ENCODE measurements at places on chromosomes 4 and X. TPM values are rescaled to one million over a fixed set of nuclear protein-coding genes. Genes with fewer than 3 reads are reported as not detected.

Gene NXF2
- 0.67 TPM for total RNA-seq

Gene ETDA
- not detected for total RNA-seq

- no peak overlapping the region for H3K4me3 ChIP-seq
- peaks cover 3% of the 10 kb centered on the region for H3K27me3 ChIP-seq
- no peak for DNase-seq
- H3K36me3 ChIP-seq: no peaks in the 10 kb centered on the region
- H3K27ac ChIP-seq: peak overlapping the region; percentile 12
These were observed 70.2 kb downstream of the GC start for GRCh38 chr4:71713611-71714203.

DNA sequence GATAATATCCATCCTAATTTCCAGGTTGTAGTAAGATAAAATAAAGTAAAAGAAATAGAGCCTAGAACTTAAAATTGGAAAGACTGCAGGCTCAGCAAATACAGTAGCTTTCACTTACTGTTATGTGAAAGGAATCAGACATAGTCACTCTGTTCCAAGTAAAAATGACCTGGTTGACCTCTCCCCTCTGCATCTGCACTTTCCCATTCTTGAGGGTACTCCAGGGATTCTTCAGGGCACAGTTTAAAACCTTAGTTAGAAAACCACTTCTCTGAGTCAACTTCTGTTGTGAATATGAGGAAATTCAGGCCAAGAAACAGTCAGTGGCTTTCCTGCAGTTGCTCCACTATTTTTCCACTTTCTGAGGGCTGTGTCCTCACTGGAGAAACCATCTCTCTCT lies 42.9 kb downstream of the FRAS1 start:
- no peaks in the 10 kb centered on the region for H3K27me3 ChIP-seq
- H3K36me3 ChIP-seq: peaks cover 13% of the 10 kb centered on the region
- peaks cover 16% of the 10 kb centered on the region for H3K4me1 ChIP-seq
- no peak overlapping the region for H3K4me3 ChIP-seq
- DNase-seq: no peak

Gene USP51
- 6.3 TPM for total RNA-seq

DNA sequence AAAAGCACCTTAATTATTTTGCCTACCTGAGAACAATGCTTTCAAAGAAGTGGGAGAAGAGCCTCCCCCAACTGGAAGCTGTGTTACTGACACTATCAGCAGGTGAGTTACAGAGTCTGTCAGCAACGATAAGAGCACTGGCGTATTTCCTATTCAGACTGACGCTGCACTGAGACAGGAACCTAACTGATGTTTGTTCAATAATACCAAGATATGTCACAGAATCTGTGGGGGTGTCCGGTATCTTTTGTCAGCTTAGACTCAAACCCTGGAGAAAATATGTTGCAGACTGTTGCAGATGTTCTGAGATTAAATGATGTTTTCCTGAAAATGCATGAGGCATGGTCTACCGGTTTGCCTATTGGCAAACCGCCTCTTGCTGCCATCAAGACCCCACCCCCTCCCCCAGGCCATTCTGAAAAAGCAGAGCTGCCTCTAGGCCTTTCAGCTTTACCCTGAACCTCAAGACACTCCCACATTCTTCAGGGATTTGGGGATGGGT lies 115.2 kb upstream of the KIT start:
- H3K27me3 ChIP-seq: peaks cover 9% of the 10 kb centered on the region
- DNase-seq: no peak
- H3K4me3 ChIP-seq: no peak overlapping the region
- H3K36me3 ChIP-seq: no peaks in the 10 kb centered on the region
- no peak overlapping the region for H3K27ac ChIP-seq
- peaks cover 39% of the 10 kb centered on the region for H3K4me1 ChIP-seq

GRCh38 chrX:78375894-78376293 lies 48.5 kb upstream of the CYSLTR1 start:
- no peak overlapping the region for H3K4me3 ChIP-seq
- H3K27me3 ChIP-seq: no peaks in the 10 kb centered on the region
- H3K36me3 ChIP-seq: no peaks in the 10 kb centered on the region
- H3K4me1 ChIP-seq: no peaks in the 10 kb centered on the region

GRCh38 chr4:136935871-136936270 lies 596.4 kb downstream of the PCDH18 start:
- DNase-seq: no peak
- no peaks in the 10 kb centered on the region for H3K27me3 ChIP-seq
- no peaks in the 10 kb centered on the region for H3K4me1 ChIP-seq
- H3K36me3 ChIP-seq: no peaks in the 10 kb centered on the region
- H3K27ac ChIP-seq: no peak overlapping the region
- no peak overlapping the region for H3K4me3 ChIP-seq

- no peak for DNase-seq
- H3K27me3 ChIP-seq: no peaks in the 10 kb centered on the region
- H3K4me3 ChIP-seq: no peak overlapping the region
- no peaks in the 10 kb centered on the region for H3K36me3 ChIP-seq
- no peak overlapping the region for H3K27ac ChIP-seq
These were observed 296.6 kb upstream of the PPARGC1A start for GRCh38 chr4:24186466-24186865.

DNA sequence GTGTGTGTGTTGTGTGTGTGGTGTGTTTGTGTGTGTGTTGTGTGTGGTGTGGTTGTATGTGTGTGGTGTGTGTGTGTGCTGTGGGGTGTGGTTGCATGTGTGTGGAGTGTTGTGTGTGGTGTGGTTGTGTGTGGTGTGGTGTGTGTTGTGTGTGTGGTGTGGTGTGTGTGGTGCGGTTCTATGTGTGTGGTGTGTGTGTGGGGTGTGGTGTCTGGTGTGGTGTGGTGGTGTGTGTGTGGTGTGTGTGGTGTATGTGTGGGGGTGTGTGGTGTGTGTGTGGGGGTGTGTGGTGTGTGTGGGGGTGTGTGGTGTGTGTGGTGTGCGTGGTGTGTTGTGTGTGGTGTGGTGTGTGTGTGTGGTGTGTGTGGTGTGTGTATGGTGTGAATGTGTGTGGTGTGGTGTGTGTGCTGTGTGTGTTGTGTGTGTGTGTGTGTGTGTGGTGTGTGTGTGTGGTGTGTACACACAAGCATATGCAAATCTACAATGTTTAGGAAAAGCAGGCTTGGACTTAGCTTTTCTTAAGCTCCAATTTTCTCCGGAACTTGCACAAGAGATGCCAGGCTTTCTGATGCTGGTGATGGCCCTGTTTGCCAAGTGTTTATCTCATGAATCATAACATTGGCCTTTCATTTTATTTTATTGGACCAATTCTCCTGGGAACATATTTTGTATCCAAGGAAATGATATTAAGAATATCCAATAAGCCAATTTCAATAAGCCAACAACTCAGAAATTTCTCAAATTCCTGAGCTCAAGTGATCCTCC lies 148.7 kb downstream of the SPATA18 start:
- H3K4me3 ChIP-seq: peak overlapping the region; percentile 35
- DNase-seq: no peak
- no peak overlapping the region for H3K27ac ChIP-seq
- H3K27me3 ChIP-seq: peaks cover 7% of the 10 kb centered on the region
- H3K36me3 ChIP-seq: peaks cover 4% of the 10 kb centered on the region

Gene RAB41
- total RNA-seq: not detected

GRCh38 chr4:147975933-147976928 lies 244.3 kb downstream of the ARHGAP10 start:
- H3K4me1 ChIP-seq: peaks cover 21% of the 10 kb centered on the region
- no peaks in the 10 kb centered on the region for H3K36me3 ChIP-seq
- no peak overlapping the region for H3K27ac ChIP-seq
- DNase-seq: no peak
- no peak overlapping the region for H3K4me3 ChIP-seq

DNA sequence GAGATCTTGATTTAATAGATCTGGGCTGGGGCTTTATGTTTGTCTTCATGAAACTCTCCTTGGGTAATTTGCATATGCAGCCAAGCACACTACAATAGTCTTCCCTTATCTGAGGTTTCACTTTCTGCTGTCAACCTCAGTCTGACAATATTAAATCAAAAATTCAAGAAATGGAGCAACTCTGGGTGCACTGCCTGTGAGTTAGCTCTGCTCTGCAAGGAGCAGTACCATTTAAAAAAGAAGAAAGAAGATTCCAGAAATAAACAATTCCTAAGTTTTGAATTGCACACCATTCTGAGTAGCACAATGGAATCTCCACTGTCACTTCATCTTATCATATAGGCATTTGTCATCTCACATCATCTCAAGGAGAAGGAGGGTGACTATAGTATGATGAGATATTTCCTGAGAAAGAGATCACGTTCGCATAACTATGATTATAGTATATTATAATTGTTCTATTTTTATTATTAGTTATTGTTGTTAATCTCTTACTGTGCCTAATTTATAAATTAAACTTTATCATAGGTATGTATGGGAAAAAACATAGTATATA lies 9.4 kb downstream of the FNIP2 start:
- DNase-seq: no peak

DNA sequence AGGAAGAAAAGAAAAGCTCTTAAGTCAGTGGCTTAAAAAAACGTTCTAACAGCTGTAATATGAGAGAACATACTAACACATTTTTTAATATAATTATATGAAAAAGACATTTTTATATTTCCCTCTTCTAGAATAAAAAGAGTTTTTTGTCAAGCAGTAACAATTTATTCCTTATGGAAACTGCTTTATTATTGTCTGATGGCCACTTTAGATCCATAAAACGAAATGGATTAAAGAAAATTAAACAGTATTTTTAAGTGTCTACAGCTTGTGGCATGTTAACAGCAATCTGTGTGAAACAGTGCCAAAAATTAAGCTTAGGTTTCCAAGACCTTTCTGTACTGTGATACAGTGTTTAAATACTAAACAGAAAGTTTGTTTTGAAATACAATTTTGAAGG lies 55.5 kb upstream of the TENM3 start:
- no peaks in the 10 kb centered on the region for H3K27me3 ChIP-seq
- no peak overlapping the region for H3K4me3 ChIP-seq
- no peaks in the 10 kb centered on the region for H3K4me1 ChIP-seq

- no peak for DNase-seq
- no peak overlapping the region for H3K4me3 ChIP-seq
- no peaks in the 10 kb centered on the region for H3K27me3 ChIP-seq
- no peaks in the 10 kb centered on the region for H3K36me3 ChIP-seq
- H3K27ac ChIP-seq: no peak overlapping the region
These were observed 292.2 kb downstream of the FBXO8 start for GRCh38 chr4:173991316-173991715.

DNA sequence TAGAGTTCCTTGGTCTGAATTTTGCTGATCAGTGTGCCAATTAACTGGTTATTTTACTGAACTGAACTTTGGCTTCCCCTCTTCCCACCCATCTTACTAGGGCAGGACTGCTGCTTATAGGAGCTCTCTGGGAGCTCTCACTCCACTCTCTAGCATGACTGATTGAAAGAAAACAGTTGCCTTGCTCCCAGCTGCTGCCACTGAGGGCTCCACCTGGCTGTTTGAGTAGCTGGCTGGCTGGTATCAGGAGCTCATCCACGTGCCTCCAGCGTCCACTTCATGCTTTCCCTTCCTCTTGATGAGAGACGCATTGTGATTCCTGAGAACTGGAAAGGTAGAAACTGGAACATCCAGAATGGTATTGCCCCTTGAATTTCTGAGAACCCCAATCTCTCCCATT lies 73.0 kb upstream of the KLHL13 start:
- no peaks in the 10 kb centered on the region for H3K4me1 ChIP-seq
- H3K27ac ChIP-seq: no peak overlapping the region
- H3K4me3 ChIP-seq: no peak overlapping the region
- no peaks in the 10 kb centered on the region for H3K27me3 ChIP-seq

DNA sequence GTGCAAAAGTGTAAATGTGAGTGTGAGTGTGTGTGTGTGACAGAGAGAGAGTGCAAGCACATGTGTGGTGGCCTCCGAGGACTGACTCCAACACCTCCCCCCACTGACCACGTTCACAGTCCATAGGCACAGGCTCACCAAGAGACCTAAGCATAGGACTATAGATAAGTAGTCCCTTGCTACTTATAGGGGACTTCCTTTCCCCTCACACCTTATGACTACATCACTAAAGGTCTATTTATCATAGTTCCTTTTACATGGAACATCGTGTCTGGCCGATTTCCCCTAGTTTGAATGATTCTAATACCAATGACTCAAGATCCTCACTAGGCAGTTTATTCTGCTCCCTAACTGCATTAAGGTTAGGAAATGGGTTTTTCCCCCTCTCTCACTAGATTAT lies 17.8 kb downstream of the FRMPD3 start:
- no peak overlapping the region for H3K27ac ChIP-seq
- H3K4me3 ChIP-seq: no peak overlapping the region
- no peaks in the 10 kb centered on the region for H3K36me3 ChIP-seq

DNA sequence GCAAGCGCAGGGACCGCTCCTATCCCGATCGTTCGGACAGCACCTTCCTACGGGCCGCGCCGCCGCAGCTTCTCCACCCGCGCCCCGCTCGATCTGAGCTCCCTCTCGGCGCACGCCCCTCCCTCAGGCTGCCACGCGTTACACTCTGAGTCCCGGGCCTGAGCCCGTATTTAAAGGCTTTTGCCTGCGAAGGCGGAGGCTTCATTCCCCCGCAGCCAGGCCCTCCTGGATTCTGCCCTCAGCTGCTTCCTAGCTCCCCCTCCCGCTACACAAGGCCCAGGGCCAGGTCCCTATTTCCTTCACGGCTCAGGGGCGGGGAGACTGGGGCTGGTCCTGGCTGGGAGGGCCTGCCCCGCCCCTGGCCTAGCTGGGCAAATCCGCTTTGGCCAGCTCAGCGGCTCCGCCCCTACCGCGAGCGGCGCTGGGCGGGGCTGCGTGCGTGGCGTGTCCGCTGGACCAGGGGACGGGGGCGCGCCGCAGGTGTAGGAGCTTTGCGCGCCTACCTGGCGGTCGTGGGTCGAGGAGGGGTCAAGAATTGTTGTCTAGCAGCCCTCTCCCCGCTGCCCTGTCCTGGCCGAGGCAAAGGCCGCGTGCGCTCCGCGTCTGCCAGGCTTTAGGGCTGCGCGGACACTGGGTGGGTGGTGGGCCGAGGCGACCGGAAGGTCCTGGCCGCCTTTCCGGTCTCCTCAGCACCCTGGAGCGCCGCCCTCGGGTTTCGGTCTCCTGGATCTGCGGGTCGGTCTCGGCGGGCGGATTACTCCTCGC lies at the start of gene UGDH:
Gene UGDH, minus strand, starts transcription at position 144 of the 765 bp plus-strand sequence. CDS start 5,927 bp downstream, outside the sequence.
- H3K4me1 ChIP-seq: peaks cover 22% of the 10 kb centered on the region
- H3K27me3 ChIP-seq: peaks cover 4% of the 10 kb centered on the region
- peaks cover 41% of the 10 kb centered on the region for H3K36me3 ChIP-seq
- peak; percentile 94 for DNase-seq
- H3K4me3 ChIP-seq: peak within 1 kb of the TSS; percentile 99

Gene PCDH18
- 14.8 TPM for total RNA-seq

- H3K36me3 ChIP-seq: peaks cover 3% of the 10 kb centered on the region
- H3K27ac ChIP-seq: no peak overlapping the region
- H3K27me3 ChIP-seq: no peaks in the 10 kb centered on the region
- DNase-seq: no peak
- H3K4me3 ChIP-seq: no peak overlapping the region
These were observed 4.4 kb upstream of the HTATSF1 start for GRCh38 chrX:136493011-136493410.

GRCh38 chr4:4559596-4559995 lies 17.7 kb upstream of the STX18 start:
- no peaks in the 10 kb centered on the region for H3K27me3 ChIP-seq
- no peak for DNase-seq
- H3K27ac ChIP-seq: peak overlapping the region; percentile 70
- no peaks in the 10 kb centered on the region for H3K36me3 ChIP-seq
- H3K4me1 ChIP-seq: peaks cover 4% of the 10 kb centered on the region
